ENCODE measurements at places on chromosomes 1 and 21.
A peak's percentile ranks its signal among the peaks of the same experiment; 100 is the strongest.

DNA sequence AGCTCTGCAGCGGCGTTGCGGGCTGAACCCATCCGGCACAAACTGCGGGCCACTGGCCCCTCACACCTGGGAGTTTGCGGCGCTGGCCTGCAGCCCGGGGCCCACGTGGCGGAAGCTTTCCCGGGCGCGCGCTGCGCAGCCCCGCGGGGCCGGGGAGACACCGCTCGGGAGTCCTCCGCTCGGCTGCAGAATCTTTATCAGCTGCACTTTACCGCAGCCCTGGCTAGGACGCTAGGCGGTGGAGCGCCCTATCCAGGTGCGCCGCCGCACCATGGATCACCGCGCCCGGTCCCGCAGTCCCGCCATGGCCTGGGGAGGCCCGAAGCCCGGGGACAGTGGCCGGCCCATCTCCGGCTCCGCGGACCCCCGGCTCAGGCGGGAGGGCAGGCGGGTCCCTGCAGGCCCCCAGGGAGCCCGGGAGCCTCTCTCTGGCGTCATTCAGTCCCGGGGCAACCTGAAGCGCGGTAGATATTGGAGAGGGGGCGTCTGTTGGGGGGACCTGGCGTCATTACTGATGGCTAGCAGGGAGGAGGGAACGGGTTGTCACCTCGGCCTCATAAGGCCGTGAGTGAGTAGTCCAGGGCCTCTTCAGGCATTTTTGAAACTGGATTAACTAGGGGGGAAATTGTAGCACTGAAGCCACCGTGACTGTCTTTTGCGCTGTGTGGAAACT, 5.7 kb upstream of the OLIG2 start:
- DNase-seq, result no peak

GRCh38 chr1:41995441-41996130, 76.9 kb upstream of the HIVEP3 start:
- DNase-seq, result no peak

GRCh38 chr1:210698661-210699060, 370.0 kb downstream of the HHAT start:
- no peak for DNase-seq

- peak; percentile 77 for DNase-seq
These were observed 31.9 kb downstream of the MTARC1 start for GRCh38 chr1:220818421-220819173.

DNA sequence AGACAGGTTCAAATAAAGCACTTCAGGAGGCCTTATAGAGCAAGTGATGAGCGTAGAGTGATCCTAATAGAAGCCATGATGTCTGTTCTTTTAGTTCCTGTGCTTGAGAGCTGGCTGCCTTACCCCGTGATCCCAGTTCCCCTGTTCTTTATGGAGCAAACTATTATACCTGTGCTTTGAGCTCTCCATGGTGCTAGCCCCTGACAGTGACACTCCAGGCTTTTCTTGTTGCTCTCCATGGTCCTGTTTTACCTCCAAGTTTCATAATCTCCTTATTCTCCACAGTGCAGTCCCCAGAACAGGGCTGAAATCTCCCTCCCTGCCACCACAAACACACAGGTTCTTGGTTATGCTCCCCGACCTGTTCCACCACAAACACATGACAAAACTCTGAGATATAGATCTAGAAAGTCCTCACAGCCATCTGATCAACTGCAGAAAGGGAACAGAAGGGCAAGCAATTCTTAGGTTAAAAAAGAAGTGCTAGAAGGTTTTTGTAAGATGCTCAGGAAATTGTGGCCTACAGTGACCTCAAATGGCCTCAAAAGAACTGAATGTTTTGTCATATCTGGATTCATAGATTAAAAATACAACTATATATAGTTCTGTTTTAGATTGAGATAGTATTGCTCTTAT, 6.0 kb downstream of the CADM3 start:
- peak; percentile 69 for DNase-seq

- peak; percentile 55 for DNase-seq
These were observed 25.3 kb downstream of the YARS1 start for GRCh38 chr1:32791881-32792280.

GRCh38 chr1:210800301-210800700, 333.6 kb downstream of the KCNH1 start:
- DNase-seq, result no peak

GRCh38 chr1:95440511-95440910, 206.5 kb downstream of the RWDD3 start:
- no peak for DNase-seq

Measured in iris pigment epithelial cell (primary cell).